Hematopoietic multipotent progenitor cell treated with erythropoietin and hydrocortisone succinate and interleukin-3 and kit ligand, for 6 days (in vitro differentiated cells): ENCODE measurements at places on chromosomes 2 and 18.

GRCh38 chr2:18922276-18922675 lies 332.9 kb upstream of the NT5C1B start:
- no peak for DNase-seq

- DNase-seq, result no peak
Measured at GRCh38 chr18:76957384-76958355, 135.3 kb downstream of the ZNF236 start.

DNA sequence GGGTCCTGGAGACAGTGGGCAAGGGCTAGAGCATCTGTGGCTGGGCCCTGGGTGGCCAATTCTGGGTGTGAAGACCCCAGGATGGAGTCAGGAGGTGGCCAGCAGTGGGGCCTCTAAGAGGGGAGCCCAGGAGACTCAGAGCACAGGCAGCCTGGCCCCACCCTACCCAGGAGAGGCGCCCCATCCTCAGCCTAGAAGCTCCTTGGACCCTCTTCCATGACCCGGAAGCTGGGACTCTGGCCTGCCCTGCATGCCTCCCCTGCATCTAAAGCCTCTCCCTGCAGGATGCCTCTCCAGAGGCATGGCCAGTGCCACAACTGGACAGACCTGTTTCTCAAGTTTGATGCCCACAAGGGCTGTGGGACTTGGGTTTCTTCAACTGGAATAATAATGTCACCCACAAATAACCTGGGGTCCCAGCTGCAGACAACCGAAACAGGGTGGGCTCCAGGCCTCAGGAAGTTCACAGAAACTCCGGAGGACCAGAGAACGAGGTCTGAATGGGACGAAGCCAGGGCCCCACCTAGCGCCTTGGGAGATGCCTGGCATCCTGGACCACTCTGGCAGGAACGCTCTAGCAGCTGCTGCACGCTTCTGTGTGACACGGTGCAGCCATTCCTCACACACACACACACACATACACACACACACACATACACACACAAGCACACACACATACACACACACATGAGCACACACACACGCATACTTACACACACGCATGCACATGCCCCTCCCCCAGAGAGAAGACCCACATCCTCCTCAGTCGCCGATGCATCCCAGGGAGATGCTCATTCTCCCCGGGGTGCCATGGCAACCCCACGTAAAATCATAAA lies 16.4 kb downstream of the KCNIP3 start:
- DNase-seq, result no peak

DNA sequence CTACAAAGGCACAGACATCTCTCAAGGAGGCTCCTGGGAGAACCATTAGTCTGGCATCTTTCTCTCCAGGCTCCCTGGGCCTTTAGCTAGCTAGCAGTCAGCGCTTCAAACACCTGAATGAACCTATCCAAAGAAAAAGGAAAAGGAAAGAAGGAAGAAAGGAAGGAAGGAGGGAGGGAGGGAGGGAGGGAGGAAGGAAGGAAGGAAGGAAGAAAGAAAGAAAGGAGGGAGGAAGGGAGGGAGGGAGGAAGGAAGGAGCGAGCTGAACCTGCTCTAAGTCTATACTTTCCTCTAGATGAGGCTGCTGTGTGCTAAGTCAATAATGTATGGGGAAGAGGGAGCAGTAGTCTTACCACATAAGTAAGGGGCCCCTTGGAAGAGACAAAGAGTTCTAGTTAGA lies 5.1 kb upstream of the BCL11A start:
- no peak for DNase-seq

- peak; percentile 41 for DNase-seq
Measured at GRCh38 chr18:75211002-75211621, 515 bp downstream of the TSHZ1 start.

DNA sequence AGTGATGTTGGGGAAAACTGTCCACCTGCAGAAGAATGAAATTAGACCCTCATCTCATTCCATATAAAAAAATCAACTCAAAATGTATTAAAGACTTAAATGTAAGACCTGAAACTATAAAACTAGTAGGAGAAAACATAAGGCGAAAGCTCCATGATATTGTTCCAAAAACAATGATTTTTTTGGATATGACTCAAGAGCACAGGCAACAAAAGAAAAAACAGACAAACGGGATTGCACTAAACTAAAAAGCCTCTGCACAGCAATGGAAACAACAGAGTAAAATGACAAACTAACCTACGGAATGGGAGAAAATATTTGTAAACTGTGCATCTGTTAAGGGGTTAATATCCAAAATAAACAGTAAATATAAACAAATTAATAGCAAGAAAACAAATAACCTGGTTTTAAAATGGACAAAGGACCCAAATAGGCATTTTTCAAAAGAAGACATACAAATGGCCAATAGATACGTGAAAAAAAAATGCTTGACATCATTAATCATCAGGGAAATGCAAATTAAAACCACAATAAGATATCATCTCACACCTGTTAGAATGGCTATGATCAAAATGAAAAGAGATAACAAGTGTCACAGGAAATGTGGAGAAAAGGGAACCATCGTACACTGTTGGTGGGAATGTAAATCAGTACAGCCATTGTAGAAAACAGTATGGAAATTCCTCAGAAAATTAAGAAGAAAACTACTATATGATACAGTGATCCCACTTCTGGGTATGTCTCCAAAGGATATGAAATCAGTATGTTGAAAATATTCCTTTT lies 26.6 kb downstream of the LRRFIP1 start:
- DNase-seq, result no peak

DNA sequence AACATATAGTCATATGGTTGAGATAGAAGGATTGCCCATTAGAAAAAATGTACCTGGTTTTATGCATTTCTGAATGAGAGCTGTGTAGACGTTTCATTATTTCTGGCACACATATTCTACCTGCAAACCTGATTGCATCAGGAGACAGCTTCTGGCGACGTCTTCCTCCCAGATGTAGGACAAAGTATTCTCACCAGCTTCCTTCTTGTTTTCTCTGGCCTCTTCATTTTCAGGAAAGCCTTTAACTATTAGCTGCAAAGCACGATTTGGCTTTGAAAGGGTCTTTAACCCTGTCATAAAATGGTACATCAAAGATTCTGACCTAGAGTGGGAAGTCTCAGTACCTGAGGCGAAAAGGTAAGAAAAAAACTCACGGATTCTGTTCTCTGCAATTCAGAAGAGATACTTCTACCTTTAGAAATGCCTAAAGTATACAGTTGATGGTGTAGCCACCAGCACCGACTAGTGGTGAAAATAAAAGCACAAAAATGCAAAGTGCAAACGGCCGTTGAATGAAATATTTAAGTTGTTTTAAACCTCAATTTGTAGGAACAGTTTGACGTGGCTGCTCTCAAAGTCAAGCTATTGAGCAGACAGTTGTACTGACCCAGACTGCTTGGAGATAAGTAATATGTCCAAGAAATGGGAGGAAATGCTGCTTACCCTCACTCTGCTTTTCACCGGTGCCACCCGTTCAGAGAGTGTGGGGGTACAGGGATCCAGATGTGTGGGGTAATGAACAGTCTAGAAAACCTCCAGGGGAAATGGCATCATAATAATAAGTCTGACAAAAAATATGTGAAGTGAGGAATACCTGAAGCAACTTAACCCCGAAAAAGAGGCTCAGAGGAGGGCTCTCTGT lies 20.2 kb downstream of the IL18RAP start:
- peak; percentile 69 for DNase-seq

- no peak for DNase-seq
Measured at GRCh38 chr2:222283634-222284033, 15.2 kb downstream of the PAX3 start.

- DNase-seq, result no peak
Measured at GRCh38 chr2:174608866-174609214, 11.2 kb upstream of the WIPF1 start.

GRCh38 chr18:48186131-48186766 lies 222.9 kb downstream of the ZBTB7C start:
- DNase-seq, result no peak

DNA sequence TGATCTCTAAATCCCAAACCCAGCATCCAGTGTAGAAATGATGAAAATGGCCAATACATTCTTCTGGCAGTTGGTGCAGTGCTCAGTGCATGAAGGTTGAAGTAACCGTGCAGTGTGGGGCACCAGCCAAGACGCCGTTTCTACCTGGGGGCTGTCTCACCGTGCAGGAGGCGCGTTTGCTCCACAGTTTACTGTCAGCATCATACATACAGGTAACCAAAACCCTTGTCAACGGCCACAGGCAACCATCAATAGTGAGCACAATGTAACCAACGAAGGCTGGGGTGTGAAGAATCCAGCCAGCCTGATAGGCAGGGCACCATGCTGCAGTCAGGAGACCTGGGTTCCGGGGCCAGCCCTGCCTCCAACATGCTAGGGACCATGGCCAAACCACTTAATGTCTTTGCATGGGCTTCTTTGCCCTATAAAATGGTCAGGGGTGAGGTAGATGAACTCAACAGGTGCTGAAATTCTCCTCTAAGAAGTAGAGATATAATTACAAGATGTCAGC lies 127.5 kb upstream of the ID2 start:
- no peak for DNase-seq

- peak; percentile 10 for DNase-seq
Measured at GRCh38 chr2:111946294-111947114, 48.1 kb downstream of the MERTK start.

- DNase-seq, result no peak
Measured at GRCh38 chr2:105804266-105804665, 59.6 kb downstream of the NCK2 start.

GRCh38 chr2:140695155-140695554 lies 1435.7 kb downstream of the LRP1B start:
- no peak for DNase-seq

GRCh38 chr2:26382564-26382963 lies 19.2 kb upstream of the DRC1 start:
- no peak for DNase-seq

- DNase-seq, result peak; percentile 64
Measured at GRCh38 chr18:79258447-79258846, 137.3 kb upstream of the NFATC1 start.
